Kidney epithelial cell (primary cell): ENCODE measurements at places on chromosomes 11 and 22. TPM values are rescaled to one million over a fixed set of nuclear protein-coding genes. Genes with fewer than 3 reads are reported as not detected.

GRCh38 chr11:11513422-11513821 is 108.4 kb downstream of the GALNT18 start:
- DNase-seq: no peak

DNA sequence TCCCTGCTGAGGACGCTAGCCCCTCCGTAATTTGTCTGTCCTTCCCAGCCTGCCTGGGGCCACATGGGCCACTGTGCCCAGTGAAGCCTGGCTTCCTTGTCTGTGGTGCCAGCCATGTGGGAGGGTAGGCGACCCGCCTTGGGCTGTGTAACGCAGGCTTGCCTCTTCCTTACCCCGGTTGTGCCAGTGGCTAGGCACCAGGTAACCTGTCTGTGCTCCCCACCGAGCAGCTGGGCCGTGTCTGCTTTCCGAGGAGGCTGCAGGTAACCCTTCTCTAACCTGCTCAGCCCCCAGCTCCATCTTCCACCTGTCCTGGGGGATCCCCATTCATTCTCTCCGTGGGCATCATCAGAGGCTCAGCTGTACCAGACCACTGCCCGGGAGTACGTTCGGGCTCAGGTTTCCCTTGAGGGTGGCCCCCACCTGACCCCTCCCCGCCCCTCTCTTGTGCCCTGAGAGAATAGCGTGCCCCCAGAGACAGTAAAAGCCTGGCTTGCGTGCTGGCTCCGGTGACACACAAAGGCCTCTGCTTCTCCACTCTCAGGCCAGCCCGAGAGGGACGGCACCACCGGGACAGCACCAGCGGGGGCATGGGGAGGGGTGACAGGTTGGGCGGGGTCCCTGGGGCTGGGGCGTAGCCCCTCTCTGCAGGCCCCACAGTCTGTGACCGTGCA is 79.1 kb downstream of the CDKN1C start:
- no peak for DNase-seq

- no peak for DNase-seq
Measured at GRCh38 chr11:130592056-130592455, 143.6 kb downstream of the ADAMTS15 start.

DNA sequence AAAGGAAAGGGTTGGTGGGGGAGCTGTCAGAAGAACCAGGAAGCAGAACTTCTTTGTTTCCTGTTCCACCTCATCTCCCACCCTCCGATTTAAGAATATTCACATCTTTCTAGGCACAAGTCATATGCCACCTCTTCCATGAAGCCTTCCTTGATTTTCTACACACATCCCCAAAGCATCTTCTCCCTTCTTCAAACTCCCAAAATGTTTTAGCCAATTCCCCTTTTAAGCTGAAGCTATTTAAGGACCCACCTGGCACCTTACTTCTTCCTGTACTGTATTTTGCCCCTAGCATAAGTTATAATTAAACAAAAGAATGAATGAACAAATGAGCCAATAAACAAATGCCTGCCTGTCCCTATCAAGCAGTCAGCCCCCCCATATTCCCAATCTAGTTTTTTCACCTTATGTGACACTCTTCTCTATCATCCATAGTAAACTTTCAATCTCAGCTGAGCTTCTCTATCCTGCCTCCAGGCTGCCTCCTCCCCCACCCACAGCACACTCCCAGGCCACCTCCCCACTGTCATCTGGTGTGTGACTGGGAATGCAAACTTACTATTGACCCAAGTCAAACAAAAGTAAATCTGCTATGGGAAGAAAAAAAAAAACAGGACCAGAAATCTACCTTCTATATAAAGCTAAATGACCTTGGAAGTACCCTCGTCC is 3.9 kb downstream of the TNKS1BP1 start:
- no peak for DNase-seq

- no peak for DNase-seq
Measured at GRCh38 chr22:49958931-49959781, 1.4 kb upstream of the PIM3 start.

DNA sequence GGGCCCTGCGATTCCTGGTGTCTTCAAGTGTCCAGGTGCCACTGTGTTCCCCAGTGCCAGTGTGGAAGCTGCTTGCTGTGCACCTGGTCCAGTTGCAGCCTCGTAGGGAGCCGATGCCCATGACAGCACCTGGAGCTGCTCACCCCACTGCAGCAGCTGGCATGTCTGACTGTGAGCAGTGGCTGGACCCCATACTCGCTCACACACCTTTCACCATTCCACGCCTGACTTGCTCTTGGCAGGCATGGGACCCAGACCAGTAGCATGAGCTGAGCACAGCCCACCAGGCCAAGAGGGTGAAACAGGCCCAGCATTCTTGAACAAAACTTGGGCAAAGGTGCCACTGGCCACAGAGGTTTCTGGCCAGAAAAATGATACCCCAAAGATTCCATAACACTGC is 124.5 kb upstream of the THY1 start:
- DNase-seq: no peak

Gene PLCB3
- 25.4 and 32.5 TPM in 2 replicates for total RNA-seq

Gene FXYD2
- total RNA-seq: 5.0 and 7.5 TPM in 2 replicates

Gene ACTN3
- not detected in 2 replicates for total RNA-seq

Gene SPI1
- total RNA-seq: 0.14 TPM in 1 of 2 replicates, not detected in the other
